ENCODE measurements at places on chromosomes 2 and 18. TPM values are rescaled to one million over a fixed set of nuclear protein-coding genes. Genes with fewer than 3 reads are reported as not detected.

UPP2 gene
- polyA plus RNA-seq = not detected

SLC19A3 gene
- not detected for polyA plus RNA-seq

CCDC68 gene
- polyA plus RNA-seq = not detected

TET3 gene
- polyA plus RNA-seq = 0.77 TPM

IL1F10 gene
- not detected for polyA plus RNA-seq

SLC14A1 gene
- 2.2 TPM for polyA plus RNA-seq

ABCG8 gene
- polyA plus RNA-seq = 0.11 TPM

IL1RN gene
- not detected for polyA plus RNA-seq

PARD6G gene
- not detected for polyA plus RNA-seq

PRKAG3 gene
- polyA plus RNA-seq = not detected

C2orf72 gene
- not detected for polyA plus RNA-seq

TWIST2 gene
- not detected for polyA plus RNA-seq

GAREM2 gene
- 2.4 TPM for polyA plus RNA-seq

CROCC2 gene
- not detected for polyA plus RNA-seq

B3GNT2 gene
- 20.3 TPM for polyA plus RNA-seq

ANKRD62 gene
- not detected for polyA plus RNA-seq

PLEK gene
- 0.37 TPM for polyA plus RNA-seq

DCC gene
- not detected for polyA plus RNA-seq

CRYGB gene
- polyA plus RNA-seq = not detected

CAPN14 gene
- polyA plus RNA-seq = 0.30 TPM

POTEJ gene
- not detected for polyA plus RNA-seq

CYTIP gene
- 170 TPM for polyA plus RNA-seq

RBM44 gene
- polyA plus RNA-seq = 0.06 TPM

ACMSD gene
- polyA plus RNA-seq = not detected

ARHGAP25 gene
- 63.3 TPM for polyA plus RNA-seq

C1GALT1C1L gene
- polyA plus RNA-seq = not detected

CYRIA gene
- 1.6 TPM for polyA plus RNA-seq

CNTNAP5 gene
- not detected for polyA plus RNA-seq

GYPC gene
- 277 TPM for polyA plus RNA-seq

MARCHF7 gene
- polyA plus RNA-seq = 210 TPM

XDH gene
- polyA plus RNA-seq = not detected

PLGLB1 gene
- polyA plus RNA-seq = 0.85 TPM

BMP10 gene
- not detected for polyA plus RNA-seq

INPP5D gene
- polyA plus RNA-seq = 41.0 TPM

Measured in naive thymus-derived CD4-positive, alpha-beta T cell (primary cell).